H1 (cell line): ENCODE measurements at places on chromosomes 5 and 9. TPM values are rescaled to one million over a fixed set of nuclear protein-coding genes. Genes with fewer than 3 reads are reported as not detected.

- DNase-seq = peak; percentile 70
Measured at GRCh38 chr9:72524820-72525540, 3.6 kb downstream of the TMC1 start.

DNA sequence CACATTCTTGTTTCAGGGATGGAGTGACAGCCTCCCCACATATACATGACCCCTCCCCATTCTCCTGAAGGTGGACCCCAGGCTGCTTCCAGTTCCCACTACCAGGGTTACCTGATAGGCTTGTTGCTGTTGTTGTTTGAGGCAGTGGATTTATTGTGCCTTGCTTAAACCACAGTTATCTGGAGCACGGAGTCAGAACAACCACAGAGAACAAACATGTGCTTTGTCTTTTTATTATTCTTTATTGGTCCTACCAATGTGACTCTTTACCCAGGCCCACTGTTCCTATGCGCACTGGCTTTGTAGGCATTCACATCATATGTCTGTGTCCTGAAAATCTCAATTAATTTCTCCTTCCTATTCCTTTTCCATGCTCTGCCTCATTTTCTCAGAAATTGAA, 41.2 kb upstream of the IPPK start:
- DNase-seq = no peak

KIAA0825 gene
- total RNA-seq = 0.98 and 1.0 TPM in 2 replicates

TTC23L gene
- total RNA-seq = 1.2 and 2.4 TPM in 2 replicates

ARHGEF28 gene
- 0.77 and 1.0 TPM in 2 replicates for total RNA-seq
